ENCODE measurements at places on chromosomes 4 and X. TPM values are rescaled to one million over a fixed set of nuclear protein-coding genes. Genes with fewer than 3 reads are reported as not detected.

ABCG2 gene
- total RNA-seq = 1.6 TPM

BEX5 gene
- total RNA-seq = 0.99 TPM

HHIP gene
- not detected for total RNA-seq

NAA11 gene
- total RNA-seq = not detected

DNA sequence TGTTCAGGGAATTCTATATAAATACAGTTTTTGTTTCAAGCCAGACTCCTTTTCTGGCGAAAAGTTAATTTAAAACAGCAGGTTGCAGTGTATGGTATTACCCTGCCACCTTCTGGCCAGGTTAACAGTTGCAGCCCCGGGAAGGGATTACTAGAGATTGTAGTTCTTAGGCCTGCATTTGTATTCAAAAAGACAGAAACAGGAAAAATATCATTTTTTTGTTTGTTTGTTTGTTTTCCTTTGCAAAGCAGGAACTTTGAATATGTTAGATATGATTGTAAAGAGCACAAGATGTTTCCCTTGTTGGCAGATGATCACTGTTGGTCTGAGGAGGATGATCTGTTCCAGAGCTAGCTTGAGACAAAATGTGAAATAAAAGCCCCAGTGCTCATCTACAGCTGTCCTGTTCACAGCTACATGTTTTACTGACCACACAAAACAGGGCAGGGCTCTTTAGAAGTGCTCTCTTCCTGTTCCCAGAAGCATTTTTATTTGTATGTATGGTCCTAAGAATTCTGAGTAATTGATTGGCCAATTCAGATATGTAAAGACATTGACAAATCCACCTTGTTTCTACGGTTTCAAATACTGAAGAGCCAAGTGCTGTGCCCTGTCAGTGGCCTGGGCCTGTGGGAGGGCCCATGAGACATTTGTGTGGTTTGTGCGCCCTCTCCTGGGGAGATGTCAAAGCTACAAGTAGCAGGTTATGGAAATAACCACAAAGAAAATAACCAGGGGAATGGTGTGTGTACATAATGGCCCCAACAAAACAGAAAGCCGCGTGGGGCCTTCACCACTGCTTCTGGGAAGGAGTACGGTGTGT, 57.9 kb downstream of the CLDN22 start:
- no peak overlapping the region for H3K4me3 ChIP-seq
- H3K36me3 ChIP-seq = peaks cover 64% of the 10 kb centered on the region
- peak overlapping the region; percentile 58 for H3K27ac ChIP-seq
- peaks cover 11% of the 10 kb centered on the region for H3K4me1 ChIP-seq

DNA sequence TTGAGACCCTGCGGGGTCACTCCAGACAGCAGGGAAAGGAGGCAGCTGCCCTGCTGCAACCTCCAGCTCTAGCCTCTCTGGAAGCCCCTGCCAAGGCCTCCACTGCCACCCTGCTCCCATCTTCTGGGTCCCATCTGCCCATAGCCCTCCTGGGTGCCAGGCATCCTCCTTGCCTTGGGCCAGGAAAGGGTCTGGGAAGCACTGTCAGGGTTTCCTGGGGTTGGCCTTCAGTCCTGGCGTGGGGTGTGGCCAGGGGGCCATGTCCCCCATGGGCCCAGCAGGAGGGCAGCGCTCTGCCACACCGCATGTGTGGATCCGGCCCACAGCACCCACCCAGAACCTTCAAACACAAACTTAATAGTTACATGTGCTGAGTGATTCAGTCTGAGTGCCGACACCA, 3.4 kb upstream of the CPLX1 start:
- H3K36me3 ChIP-seq = no peaks in the 10 kb centered on the region
- no peak for DNase-seq
- peaks cover 67% of the 10 kb centered on the region for H3K27me3 ChIP-seq
- H3K4me3 ChIP-seq = no peak overlapping the region

DNA sequence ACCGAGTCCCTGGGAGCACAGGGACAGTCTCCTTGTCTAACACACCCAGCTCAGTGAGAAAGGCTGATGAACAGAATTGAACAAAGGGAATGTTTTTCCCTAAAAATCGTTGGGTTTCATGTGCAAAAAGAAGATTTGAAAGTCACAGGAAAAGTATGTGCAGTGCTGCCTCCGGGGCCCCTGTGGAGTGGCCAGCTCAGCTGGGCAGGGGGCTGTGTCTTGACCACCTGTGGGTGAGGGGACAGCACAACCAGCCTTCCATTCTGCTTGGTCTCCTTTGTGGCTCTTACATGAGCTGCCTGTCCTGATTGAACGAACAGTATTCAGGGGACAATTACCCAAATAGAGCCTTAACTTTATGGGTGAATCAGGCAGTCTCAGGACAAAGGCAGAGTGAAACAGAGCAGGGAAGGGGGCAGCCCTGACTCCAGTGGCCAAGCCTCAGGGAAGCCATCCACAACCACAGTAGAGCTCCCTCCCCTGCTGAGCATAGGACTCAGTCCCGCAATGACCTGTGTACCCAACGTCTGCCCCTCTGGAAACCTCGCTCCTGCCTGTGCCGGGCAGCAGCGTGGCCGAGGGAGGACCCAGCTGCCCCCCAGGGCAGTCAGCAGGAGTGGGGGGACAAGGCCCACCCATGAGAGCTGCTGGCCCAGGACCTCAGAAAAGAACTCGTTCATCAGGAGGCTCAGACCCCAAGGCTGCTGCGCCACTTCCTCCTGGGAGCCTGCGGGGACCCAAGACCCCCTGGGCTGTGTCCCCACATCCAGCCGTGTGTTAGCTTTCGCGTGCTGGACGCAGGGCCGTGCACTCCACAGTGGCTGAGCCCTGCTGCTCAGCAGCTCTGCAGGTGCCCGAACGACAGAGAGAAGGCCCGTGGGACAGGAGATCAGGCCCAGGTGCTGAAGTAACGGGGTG, 59.6 kb upstream of the MXD4 start:
- H3K27me3 ChIP-seq = no peaks in the 10 kb centered on the region
- no peaks in the 10 kb centered on the region for H3K36me3 ChIP-seq
- no peak for DNase-seq
- no peak overlapping the region for H3K27ac ChIP-seq
- H3K4me1 ChIP-seq = no peaks in the 10 kb centered on the region

DNA sequence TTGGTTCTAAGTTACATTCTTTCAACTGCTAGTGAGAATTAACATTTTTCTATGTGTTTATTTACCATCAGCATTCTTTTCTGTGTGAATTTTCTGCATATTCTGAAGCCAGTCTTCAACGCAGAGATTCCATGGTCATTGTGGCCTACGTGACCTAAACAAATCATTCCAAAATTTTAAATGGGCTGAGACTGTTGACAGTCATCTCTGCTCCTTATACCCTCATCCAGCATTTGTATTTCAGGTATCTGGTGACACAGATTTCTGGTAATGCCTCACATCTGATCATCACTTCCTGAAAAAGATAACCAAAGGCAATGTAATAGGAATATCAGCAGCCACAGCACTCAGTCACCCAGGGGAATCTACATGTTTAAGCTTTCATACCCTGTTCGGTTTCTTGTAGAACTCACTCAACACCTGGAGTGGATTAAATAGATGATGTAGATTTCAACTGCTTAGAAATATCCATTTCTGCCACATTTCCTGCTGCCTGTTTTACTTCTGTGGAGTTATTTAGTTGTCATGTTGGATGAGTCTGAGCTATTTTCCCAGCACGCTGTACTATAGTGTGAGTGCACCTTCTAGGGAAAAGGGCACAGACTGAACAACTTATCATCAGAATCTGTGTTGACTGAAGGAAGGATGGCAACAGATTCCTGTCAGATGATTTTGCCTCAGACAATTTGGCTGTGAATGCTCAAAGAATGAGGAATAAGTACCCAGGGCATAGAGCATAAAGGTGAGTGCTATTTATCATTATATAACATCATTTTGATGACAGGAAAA, 73.0 kb upstream of the HPGD start:
- peaks cover 5% of the 10 kb centered on the region for H3K4me1 ChIP-seq
- H3K4me3 ChIP-seq = no peak overlapping the region
- DNase-seq = no peak
- no peaks in the 10 kb centered on the region for H3K36me3 ChIP-seq
- H3K27ac ChIP-seq = no peak overlapping the region

DNA sequence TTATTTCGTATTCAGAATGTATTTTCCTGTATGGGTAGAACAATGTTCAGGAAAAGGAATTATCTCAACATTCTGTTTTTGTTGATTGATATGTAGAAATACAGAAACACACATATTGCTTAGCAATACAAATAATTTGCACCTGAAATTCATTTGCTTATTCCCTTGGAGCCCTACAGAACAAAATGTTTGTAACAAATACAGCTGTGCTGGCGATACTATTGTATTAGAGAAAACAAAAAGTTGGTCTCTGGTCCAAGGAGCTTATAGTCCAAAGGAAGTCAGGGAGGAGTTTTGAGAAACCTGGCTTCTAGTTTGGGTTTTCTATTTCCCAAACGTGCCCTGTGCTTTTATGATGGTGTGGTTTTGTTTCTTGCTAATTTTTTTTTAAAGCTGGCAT, 37.8 kb upstream of the CAPN6 start:
- H3K4me1 ChIP-seq = no peaks in the 10 kb centered on the region
- H3K27me3 ChIP-seq = no peaks in the 10 kb centered on the region
- DNase-seq = no peak
- H3K27ac ChIP-seq = no peak overlapping the region

DNA sequence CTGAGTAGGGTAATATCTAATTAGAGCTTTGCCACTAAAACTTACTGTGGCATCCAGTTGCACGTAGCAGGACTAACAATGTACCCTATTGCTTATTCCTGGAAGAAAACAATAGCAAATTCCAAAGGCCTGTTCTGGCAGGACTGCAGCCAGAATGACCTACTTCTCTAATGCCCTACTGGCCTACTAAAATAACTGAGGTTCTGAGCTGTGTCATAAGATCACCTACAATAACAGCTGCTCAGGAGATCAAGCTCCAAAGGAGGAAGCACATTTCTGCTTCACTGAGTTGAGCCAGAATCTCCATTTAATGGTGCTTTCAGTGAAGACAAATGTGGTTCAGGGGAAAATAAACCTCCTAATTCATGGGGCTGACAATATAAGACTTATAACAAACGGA, 42.2 kb upstream of the CXCL8 start:
- no peak for DNase-seq
- no peaks in the 10 kb centered on the region for H3K27me3 ChIP-seq
- H3K36me3 ChIP-seq = no peaks in the 10 kb centered on the region
- no peak overlapping the region for H3K27ac ChIP-seq

DNA sequence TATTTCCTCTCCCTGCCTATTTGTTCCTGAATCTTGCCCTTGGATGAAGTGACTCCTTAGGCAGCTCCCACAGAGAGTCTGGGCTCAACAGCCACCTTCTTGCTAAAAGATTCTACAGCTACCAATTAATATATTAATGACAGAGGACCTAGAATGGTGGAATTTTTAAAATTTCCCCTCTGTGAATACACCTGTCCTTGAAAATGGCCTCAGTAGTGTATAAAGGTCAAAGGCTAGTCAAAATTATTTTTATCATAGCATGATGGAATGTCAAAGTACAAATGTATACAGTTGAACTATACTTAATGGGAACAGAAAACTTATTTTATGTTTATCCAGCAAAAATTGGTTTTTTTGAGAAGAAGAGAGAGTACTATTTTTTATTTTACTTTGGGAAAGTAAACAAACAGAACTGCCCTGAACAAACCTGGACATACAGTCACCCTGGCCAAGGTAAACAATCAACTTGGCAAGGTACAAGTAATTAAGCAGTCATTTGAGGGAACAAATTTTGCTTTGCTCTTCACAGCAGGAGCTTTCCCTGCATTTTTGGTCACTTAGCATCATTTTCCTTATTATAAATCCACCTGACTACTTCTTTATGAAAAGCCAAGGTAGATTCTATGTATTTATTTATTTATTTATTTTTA, 250.8 kb downstream of the INPP4B start:
- no peak for DNase-seq
- H3K27ac ChIP-seq = no peak overlapping the region
- H3K27me3 ChIP-seq = no peaks in the 10 kb centered on the region
- H3K4me3 ChIP-seq = no peak overlapping the region
- H3K4me1 ChIP-seq = no peaks in the 10 kb centered on the region

DNA sequence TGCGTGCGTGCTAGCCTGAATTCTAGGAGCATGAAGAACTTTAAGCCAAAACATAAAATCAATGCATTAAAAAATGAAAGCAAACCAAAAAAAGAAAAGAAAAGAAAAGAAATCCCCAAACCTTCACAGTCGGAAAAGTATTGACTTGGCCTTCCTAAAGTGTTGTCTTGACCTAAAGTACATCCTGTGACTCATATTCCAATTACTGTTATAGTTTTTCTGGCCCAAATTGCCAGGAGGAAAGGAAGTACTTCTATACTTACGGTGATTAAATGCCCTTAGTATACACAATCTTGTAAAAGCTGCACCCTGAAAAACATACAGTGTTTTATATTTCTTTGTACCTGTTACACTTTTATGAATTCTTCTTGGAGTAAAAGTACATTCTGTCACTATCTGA, 512.8 kb downstream of the ANKRD50 start:
- H3K4me1 ChIP-seq = no peaks in the 10 kb centered on the region
- no peaks in the 10 kb centered on the region for H3K36me3 ChIP-seq
- no peaks in the 10 kb centered on the region for H3K27me3 ChIP-seq
- no peak for DNase-seq

All from left ventricle myocardium inferior (tissue), 1 donor.